CD4-positive, alpha-beta memory T cell (primary cell): ENCODE measurements at places on chromosomes 6 and 20.

GRCh38 chr6:54070025-54070424 lies 41.2 kb upstream of the MLIP start:
- no peak for DNase-seq

DNA sequence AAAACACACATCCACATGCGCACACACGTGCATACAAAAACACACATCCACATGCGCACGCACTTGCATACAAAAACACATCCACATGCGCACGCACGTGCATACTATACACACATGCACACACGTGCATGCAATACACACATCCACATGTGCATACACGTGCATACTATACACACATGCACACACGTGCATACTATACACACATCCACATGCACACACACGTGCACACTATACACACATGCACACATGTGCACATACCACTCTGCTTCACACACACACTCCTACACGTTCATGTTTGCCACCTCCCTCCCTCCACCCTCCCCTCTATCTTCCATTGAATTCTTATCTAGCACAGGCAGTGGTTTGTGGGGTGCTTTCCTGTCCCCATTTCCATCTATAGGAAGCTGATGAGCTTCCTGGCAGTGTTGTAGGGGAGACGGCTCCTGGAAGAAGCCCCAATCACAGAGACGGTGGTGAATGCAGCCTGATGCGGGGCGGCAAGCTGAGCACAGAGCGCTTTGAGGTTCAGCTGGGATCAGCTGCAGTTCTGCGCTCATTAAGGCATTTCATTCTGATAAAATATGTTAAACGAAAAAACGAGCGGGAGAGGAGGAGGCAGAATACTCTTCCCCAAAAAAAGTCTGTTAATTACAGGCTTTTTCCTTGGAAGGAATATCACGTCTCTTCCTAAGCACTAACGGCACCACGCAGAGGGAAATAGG lies 287.7 kb downstream of the TAF4 start:
- no peak for DNase-seq

DNA sequence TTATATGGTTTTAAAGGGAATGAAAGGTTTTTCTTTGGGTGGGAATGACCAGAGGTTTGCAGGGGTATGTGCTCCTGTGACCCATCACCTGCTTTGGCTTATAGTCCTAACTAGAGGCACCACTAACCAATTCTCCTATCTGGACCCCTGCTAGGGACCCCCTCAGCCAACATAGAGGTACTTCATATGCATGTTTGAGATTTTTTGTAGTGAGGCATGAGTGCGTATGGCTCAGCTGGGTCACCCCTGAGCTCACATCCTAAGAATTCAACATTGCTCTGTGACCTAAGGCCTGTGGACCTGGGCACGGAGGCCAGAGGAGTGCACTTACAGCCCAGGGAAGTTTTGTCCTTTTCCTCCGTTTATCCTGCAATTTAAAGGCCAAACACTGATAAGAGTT lies 68.4 kb upstream of the EEF1E1 start:
- DNase-seq: no peak

GRCh38 chr6:126632271-126632670 lies 292.4 kb downstream of the CENPW start:
- DNase-seq: no peak

GRCh38 chr6:18585032-18585573 lies 198.0 kb downstream of the RNF144B start:
- DNase-seq: no peak
